ENCODE measurements at places on chromosomes 2 and 18. TPM values are rescaled to one million over a fixed set of nuclear protein-coding genes. Genes with fewer than 3 reads are reported as not detected.

The RNF152 gene
- 0.49 TPM for total RNA-seq

The SMCHD1 gene
- 443 TPM for total RNA-seq

The CD226 gene
- 2.6 TPM for total RNA-seq

The ACAA2 gene
- total RNA-seq = 24.0 TPM
